Smooth muscle cell of trachea (primary cell): ENCODE measurements at places on chromosomes 12 and 14. TPM values are rescaled to one million over a fixed set of nuclear protein-coding genes. Genes with fewer than 3 reads are reported as not detected.

Gene ANKRD33
- 0.15 and 0.33 TPM in 2 replicates for total RNA-seq

Gene OR6C70
- not detected in 2 replicates for total RNA-seq

Gene SLC4A8
- total RNA-seq, result 4.5 and 10.3 TPM in 2 replicates

Gene IFNG
- total RNA-seq, result not detected in 2 replicates

Gene SETD1B
- total RNA-seq, result 5.1 and 7.4 TPM in 2 replicates

Gene ARG2
- total RNA-seq, result 0.99 and 7.3 TPM in 2 replicates

Gene PLEKHG7
- total RNA-seq, result not detected in 2 replicates

Gene GLIPR1L1
- 1.0 TPM in 1 of 2 replicates, not detected in the other for total RNA-seq

Gene SLC38A4
- under 0.01 and 1.2 TPM in 2 replicates for total RNA-seq

Gene BMP4
- total RNA-seq, result 14.8 and 23.3 TPM in 2 replicates

Gene TAOK3
- 36.1 and 61.7 TPM in 2 replicates for total RNA-seq

Gene RD3L
- not detected in 2 replicates for total RNA-seq

Gene MGST1
- 123 and 160 TPM in 2 replicates for total RNA-seq

Gene RPL36AL
- total RNA-seq, result 242 and 263 TPM in 2 replicates

Gene IL23A
- total RNA-seq, result 0.50 and 0.58 TPM in 2 replicates

Gene KLHL28
- 9.1 and 10.2 TPM in 2 replicates for total RNA-seq
